ENCODE measurements at places on chromosomes 7 and 10. TPM values are rescaled to one million over a fixed set of nuclear protein-coding genes. Genes with fewer than 3 reads are reported as not detected.
A peak's percentile ranks its signal among the peaks of the same experiment; 100 is the strongest.

TMEM229A gene
- total RNA-seq: not detected

MNX1 gene
- total RNA-seq: 0.39 TPM

AKR1C8 gene
- not detected for total RNA-seq

ARF5 gene
- 114 TPM for total RNA-seq

SFRP5 gene
- total RNA-seq: not detected

CCDC146 gene
- 2.0 TPM for total RNA-seq

DNA sequence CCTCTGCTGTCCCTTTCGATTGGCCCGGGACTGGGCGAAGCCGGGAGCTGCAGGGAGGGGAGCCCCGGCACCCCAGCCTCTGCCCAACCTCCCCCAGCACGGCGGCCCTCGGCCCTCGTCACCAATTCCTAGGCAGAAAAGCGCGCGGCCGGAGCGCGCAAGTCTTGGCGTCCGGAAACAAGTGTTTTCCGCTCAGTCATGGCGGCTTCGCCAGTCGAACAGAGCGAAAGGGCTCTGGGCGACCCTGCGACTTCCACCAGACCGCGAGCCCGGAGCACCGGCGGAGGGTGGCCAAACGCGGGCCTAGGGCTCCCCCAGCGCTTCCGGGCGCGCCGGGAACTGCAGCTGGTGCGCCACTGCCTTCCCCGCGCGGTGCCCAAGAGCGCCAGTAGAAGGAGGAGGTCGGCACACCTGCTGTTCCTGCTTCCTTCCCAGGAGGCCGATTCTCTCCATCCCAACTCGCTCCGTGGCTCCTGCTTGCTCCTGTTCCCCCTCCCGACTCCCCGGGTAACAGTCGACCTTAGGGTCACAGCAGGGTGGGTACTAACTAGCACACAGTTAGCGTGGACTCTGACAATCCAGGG, 729.9 kb downstream of the ZWINT start:
- DNase-seq: peak; percentile 28
- no peaks in the 10 kb centered on the region for H3K4me1 ChIP-seq
- no peak overlapping the region for H3K27ac ChIP-seq

DNA sequence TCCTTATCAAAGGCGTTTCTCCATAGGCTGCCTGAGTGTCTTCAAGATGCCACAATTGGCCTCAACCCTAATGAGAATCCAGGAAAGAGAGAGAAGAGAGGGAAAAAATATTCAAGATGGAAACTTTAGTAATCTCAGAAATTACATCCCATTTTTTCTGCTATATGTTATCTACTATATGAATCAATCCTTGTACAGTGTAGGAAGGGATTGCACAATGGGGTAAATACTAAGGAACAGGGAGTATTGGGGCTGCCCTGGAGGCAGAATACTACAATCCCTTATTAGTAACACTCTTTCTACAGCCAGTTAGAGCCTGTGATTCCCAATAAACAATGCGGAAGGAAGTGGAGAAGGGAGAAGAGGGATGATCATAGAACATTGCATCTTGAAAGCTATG, 27.9 kb downstream of the TFPI2 start:
- H3K36me3 ChIP-seq: no peaks in the 10 kb centered on the region
- no peak overlapping the region for H3K4me3 ChIP-seq
- no peak overlapping the region for H3K27ac ChIP-seq

DNA sequence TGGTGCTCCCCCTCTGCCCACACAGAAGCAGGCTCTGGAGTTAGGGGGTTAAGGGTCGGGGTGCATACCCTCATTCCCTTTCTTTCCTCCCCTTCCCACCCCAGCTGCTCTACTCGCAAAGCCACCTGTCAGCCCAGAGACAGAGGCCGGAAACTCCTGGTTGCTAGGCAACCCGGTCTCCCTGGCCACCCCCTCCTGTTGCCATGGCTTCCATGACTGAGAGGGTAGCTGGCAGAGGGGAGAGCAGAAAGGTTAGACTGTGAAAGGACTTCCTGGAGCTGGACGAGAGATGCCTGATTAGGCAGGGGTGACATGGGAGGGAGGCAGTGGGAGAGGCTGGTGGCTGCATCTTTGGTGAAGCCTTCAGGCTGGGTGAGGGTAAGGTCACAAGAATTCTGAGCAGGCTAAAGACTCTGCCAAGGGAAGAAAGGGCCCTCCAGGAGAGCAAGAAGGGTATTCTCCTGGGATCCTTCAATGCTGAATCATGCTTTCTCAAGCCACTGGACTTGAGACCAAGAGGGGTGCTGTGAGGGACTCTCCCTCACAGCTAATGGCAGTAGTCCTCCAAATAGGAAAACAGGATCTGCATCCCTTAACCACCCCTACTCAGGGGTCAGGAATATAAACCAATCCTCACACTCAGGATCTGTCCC, 5.4 kb downstream of the PSD start:
- H3K27me3 ChIP-seq: peaks cover 22% of the 10 kb centered on the region
- no peaks in the 10 kb centered on the region for H3K36me3 ChIP-seq
- DNase-seq: peak; percentile 63
- no peak overlapping the region for H3K4me3 ChIP-seq
- no peak overlapping the region for H3K27ac ChIP-seq

DNA sequence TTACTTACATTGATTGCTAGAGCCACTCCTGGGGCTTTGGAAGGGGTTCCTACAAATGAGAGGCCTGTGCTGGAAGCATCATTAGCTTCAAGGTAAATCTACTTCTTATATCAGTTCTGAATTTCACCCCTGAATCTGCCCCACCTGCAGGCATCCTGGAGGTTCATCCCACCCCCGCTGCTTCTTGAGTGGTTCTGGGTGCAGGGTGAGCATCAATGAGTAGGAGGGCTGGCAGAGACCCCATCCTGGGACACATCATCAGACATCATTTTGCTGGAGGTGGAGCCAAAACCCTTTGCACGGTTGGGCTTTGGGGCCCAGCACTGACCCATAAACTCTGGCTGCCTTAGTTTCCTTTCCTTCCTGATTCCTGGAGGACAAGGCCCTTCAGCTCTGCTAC, 143.7 kb downstream of the PTPN20 start:
- no peak overlapping the region for H3K27ac ChIP-seq
- H3K27me3 ChIP-seq: no peaks in the 10 kb centered on the region
- no peak overlapping the region for H3K4me3 ChIP-seq
- no peaks in the 10 kb centered on the region for H3K4me1 ChIP-seq
- no peaks in the 10 kb centered on the region for H3K36me3 ChIP-seq

DNA sequence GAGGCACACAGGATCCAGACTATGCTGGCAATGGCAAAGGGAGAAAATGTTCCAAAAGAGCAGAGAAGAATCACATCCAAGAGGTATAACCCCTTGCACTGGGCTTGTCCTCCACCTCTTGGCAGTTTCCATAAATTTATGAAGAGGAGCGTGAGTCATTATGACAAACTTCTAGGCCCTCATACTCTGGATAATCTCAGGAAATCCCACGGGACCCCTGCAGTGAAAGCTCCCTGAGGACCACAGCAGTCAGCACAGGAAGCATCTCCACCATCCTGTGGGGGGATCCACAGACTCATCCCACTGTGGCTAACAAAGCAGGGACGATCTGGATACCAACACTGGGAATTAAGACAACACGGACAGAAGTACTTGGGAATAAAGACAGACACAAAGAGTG, 30.3 kb upstream of the GPAM start:
- no peaks in the 10 kb centered on the region for H3K36me3 ChIP-seq
- peaks cover 58% of the 10 kb centered on the region for H3K27me3 ChIP-seq
- peaks cover 8% of the 10 kb centered on the region for H3K4me1 ChIP-seq
- no peak overlapping the region for H3K27ac ChIP-seq
